Cortex of kidney (tissue), 1 donor: ENCODE measurements at places on chromosomes 5 and 9.

DNA sequence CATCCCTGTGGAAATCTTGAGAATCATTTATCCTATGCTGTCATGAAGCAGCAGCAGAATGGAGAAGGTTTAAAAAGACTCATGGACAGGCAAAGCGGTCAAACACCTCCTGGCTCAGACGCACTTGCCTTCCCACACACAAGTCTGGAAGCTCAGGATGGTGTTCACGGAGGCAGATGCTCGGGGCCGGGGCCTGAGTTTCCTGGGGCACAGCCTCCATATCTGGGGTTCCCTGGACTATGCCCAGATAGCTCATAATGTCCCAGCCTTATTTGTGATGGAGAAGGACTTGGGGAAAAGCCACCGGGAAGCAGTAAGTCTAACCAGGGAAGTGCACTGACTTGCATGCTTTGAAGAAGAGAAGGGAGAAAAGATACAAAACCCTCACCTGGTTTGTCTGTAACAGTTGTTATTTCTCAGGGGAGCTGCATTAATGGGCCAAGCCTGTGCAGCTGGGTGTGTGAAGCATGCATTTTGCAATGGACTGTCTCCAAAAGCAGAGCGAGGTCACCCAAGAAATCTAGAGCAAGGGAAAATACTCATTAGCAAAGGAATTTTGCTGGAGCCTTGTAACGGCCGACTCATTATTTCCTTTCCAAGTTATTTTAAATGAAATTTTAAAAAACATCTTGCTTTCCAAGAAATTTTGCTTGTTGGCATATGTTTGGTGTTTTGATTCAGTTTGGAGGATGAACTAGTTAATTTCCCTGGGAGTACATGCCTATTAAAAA lies 3.4 kb downstream of the S1PR3 start:
- no peak for DNase-seq

GRCh38 chr9:126607731-126608130 lies 6.0 kb upstream of the LMX1B start:
- DNase-seq, result no peak

- no peak for DNase-seq
Measured at GRCh38 chr5:26295541-26295940, 742.8 kb downstream of the CDH9 start.

GRCh38 chr5:75169516-75169915 lies 67.2 kb downstream of the ANKRD31 start:
- no peak for DNase-seq

GRCh38 chr5:55564721-55565120 lies 30.0 kb upstream of the PLPP1 start:
- no peak for DNase-seq

DNA sequence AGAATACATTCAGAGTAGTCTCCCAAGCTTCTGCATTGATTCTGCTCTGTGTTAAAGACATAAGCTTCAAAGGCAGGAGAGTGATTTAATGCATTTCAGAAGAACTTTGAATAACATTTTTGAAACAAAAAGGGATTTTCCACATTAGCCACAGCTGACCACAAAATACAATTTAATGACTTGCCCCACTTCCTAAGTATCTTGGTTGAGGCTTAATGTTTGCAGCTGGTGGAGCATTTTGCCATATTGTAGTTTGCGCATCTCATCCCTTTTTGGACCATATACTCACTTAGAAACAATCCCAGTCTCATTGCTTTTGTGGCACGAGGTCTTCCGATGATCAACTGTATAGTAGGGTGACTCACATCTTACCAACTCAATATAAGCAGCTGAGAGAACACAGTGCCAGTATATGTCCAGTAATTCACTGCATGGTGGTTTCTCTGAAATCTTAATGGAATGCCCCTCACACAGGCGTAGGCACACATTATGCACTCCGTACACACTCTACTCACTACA lies 455.8 kb upstream of the PTGER4 start:
- DNase-seq, result no peak

GRCh38 chr9:68804911-68805889 lies 100.2 kb downstream of the PIP5K1B start:
- no peak for DNase-seq

DNA sequence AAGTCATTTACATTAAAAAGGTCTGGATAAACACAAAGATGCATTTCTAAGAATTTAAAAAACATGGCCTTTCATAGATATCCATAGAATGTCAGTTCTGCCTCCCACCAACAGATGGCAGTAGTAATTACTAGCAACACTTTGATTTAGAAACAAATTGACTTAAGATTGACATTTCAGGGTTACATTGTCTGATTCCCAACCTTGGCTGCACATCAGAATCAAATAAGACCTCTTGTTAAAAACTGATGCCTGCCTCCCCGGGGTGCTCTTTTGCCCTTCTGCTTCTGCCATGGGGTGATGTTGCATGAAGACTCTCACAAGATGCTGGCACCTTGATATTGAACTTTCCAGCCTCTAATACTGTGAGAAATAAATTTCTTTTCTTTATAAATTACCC lies 146.2 kb upstream of the GPR151 start:
- no peak for DNase-seq

DNA sequence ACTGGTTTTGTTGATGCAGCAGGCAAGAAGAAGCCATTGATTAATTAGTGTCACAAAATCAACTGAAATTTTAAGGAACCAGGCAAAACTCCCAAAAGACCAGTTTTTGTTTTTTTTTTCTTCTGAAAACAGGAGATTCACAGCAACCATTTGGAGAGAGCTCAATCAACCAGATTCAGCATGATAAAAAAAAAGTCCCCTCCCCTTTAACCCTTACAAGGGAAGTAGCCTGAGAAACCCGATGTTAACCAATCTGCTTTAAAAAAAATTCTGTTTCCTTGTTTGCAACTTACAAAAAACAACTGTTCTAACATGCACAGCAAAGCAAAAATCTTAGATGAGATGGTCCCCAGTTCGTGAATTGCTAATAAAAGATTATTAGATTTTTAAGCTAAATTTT lies 59.7 kb downstream of the HMHB1 start:
- DNase-seq, result no peak

DNA sequence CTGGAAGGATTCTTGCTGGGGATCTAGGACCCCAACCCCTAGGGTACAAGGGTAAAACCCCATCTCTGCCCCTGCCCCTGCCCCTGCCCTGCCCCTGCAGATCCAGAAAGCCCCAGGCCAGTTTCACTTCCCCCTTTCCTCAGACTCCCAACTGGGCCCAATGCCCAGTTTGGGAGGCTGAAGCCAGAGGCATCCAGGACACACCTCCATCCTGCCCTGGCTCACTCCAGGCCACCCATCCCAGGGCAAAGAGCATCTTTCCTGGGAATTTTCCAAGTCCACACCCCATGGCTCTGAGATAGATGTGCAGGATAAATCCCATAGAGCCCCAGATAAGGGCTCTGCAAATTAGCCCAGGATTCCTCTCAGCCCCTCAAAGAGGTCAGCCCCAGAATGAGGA lies 17.4 kb downstream of the CNTFR start:
- no peak for DNase-seq

GRCh38 chr9:129560881-129561306 lies 60.0 kb downstream of the C9orf50 start:
- no peak for DNase-seq

- DNase-seq, result no peak
Measured at GRCh38 chr5:61534481-61535267, 202.6 kb downstream of the ZSWIM6 start.

DNA sequence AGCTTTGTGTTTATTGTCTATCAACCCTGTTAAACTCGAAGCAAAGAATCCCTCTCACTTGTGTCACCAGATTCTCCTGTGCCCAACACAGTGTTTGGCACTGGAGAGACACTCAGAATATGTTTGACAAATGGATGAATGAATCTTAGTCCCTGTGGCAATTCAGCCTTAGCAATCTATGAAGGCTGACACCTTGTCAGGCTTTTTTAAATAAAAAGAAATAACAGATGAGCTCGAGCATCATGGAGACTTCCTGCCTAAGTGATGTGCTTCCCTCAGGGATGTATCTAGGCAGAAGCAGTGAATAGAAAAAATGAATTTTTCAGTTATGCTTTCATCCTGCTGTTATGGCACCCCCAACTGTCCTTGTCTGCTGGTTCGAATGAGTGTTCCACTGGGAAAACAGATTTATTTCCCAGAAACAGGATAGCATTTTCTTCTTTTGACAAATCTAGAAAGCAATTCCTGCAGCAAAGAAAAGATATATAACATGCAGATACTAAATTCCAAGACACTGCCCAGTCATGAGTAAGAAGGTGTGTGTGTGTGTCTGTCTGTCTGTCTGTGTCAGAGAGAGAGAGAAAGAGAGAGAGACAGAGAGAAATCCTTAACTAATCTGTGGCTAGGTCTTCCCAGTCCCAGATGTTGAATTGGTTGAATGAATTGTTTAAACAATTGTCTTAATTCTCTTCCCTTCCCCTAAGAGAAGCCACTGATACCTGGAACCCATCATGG lies 16.7 kb downstream of the MAMDC2 start:
- DNase-seq, result no peak

GRCh38 chr5:81718300-81718699 lies 32.6 kb downstream of the SSBP2 start:
- no peak for DNase-seq

GRCh38 chr5:127561254-127561653 lies 43.8 kb downstream of the PRRC1 start:
- DNase-seq, result no peak

DNA sequence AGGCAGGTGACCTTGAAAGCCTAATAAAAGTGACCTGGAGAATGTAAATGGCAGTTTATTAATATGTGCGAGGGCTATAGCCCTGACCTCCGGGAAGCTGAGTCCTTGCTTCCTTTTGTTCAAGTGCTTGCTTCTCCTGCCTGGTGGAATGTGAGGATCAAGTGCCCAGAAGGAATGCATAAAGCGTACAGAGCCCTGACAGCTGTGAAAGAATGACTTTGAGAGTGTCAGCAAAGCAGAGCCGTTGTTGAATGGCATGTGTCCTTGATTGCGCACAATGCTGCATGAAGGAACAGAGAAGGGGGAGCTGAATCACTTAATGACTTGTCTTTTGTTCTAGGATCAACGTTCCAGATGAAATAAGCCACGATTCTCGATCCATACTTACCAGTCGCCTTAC lies 133.0 kb downstream of the SLF1 start:
- no peak for DNase-seq

GRCh38 chr5:56269216-56269927 lies 36.2 kb upstream of the ANKRD55 start:
- DNase-seq, result no peak

DNA sequence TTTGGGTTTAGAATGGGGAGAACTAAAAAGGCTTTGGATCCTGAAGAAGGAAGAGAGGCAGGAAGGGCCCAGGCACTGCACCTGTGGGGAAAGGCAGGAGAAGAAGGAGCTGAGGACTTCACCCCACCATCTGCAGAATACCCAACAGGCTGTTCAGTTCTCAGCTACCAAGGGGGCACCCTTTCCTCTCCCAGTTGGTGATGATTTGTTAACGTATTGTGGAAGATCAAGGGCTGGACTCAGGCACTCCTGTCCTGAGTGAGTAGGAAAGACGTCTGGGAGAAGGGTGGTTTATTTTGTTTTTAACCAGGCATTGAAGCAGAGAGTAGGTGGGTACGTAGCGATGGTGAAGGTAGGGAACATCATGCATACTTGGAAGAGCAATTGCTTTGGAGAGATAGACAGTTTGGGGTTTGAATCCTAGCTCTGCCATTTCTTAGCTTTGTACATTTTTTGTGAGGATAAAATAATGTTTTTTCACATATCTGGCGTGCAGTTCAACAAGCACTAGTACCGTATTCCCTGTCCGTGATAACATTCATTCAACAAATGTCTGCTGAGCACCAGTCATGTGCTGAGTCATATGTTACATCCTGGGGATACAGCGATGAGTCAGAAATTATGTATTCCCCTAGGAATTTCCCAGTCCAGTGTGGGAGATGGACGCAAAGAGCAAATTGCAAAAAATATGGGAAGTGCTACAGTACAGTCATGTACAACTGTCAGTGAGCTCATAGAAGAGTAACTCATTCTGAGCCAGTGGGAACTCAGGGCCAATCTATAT lies 2.1 kb downstream of the MSANTD3 start:
- DNase-seq, result no peak

GRCh38 chr5:3740546-3741373 lies 145.1 kb downstream of the IRX1 start:
- DNase-seq, result no peak

DNA sequence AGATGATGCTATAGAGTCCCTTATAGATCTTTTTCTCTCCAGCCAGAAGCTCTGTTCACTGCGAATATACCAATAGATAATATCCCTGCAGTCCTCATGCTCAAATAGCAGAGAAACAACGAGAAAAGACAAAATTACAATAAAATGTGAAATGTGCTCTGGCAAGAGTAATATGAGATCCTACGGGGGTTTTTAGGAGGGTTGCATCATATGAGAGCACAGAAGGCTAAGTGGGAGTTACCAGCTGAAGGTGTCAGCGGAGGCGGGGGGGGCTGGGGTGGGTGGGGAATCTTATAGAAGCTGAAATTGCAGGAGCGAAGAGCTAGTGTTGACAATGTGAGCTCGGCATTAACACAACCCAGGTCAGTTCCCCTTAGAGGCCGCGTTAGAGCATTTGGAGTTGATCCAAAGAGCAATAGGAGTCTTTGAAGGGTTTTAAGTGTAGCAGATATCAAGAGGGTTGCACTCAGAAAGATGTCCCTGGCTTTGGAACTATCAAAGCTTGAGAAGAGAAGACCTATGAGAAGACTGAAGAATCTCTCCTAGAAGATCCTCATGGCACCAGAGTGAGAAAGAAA lies 109.7 kb downstream of the BASP1 start:
- no peak for DNase-seq

GRCh38 chr5:137802282-137803210 lies 48.4 kb upstream of the HNRNPA0 start:
- no peak for DNase-seq

DNA sequence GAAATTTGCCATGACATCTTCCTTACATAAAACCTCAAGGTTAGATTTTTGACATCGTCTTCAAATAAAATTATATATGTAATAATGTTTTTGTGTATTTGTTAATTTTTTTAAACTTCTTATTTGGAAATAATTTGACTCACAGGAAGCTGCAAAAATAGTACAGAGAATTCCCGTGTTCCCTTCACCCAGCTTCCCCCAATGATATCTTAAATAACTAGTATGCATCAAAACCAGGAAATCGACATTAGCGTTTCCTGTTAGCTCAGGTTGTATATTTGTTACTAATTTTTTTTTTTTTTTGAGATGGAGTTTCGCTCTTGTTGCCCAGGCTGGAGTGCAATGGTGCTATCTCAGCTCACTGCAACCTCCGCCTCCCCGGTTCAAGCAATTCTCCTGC lies 86.3 kb upstream of the SPRY4 start:
- DNase-seq, result no peak

DNA sequence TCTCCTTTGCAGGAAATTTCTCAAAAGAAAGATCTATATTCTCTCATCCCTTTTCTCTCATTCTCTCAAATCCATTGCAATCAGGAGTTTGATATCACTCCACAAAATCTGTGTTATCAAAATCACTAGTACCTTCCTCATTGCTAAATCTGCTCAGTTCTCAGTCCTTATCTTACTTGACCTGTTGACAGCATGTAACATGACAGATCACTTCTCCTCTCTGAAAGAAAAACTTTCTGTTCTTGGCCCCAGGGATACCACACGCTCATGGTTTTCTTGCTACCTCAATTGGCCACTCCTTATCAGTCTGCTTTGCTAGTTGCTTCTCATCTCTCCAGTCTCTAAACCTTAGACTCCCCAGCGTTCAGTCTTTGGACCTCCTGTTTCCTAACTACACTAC lies 22.1 kb downstream of the SRP19 start:
- DNase-seq, result no peak
